ENCODE measurements at places on chromosomes 4 and X.

DNA sequence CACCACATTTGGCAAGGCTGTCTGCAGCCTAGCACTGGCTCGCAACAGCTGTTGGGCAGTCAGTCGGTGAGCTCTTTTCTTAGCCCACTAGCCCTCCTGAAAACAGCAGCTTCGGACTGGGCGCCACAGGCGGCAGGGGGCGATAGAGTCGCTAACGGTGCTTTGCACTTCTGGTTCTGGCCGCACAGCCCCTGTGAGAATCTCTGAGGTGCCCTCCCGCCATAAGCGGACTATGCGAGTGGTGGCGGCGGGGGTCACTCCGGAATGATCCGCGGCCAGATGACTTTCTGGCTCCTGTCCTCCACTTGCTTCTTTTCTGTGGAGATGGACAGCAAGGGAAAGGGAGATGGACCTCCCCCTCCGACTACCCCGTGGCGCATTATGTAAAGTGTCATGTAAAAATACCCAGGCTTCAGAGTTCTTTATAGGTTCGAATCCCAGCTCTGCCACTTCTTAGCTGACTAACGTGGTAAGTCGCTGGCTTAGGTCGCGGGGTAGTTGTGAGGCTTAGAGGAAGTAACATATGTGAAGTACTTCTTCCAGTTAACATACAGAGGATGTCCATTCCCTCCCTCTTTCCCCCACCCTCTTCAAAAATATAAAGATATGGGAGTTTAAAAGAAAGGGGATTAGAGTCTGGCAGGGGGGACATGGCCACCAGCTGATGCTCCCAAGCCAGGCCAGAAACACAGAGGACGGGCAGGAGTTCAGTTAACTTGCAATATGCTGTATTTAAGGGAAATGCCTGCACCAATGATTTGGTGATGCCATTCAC, 11.0 kb downstream of the ARHGAP36 start:
- no peak for DNase-seq

GRCh38 chr4:169225812-169226211, 44.9 kb downstream of the SH3RF1 start:
- no peak for DNase-seq

- DNase-seq, result no peak
Observed at GRCh38 chr4:161428180-161428965, 735.4 kb downstream of the FSTL5 start.

GRCh38 chrX:30060718-30061117, 154.6 kb upstream of the MAGEB2 start:
- DNase-seq, result no peak

- DNase-seq, result peak; percentile 81
Observed at GRCh38 chr4:105471566-105472176, 2.2 kb downstream of the PPA2 start.

- no peak for DNase-seq
Observed at GRCh38 chr4:113382704-113383103, 333.3 kb downstream of the ANK2 start.

DNA sequence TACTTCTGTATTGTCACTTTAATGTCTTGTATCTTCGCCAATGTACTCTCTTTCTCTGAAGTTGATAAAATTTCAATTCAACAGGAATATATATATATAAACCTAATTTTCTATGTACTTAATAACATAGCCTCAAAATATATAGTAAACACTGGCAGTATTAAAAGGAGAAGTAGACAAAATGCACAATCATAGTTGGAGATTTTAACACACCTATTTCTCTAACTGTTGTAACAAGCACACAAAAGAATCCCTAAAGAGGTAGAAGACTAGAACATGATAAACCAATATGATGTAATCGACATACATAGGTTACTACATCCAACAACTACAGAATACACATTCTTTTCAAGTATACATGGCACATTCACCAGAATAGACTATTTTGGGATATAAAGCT, 65.5 kb downstream of the ZNF81 start:
- DNase-seq, result no peak

DNA sequence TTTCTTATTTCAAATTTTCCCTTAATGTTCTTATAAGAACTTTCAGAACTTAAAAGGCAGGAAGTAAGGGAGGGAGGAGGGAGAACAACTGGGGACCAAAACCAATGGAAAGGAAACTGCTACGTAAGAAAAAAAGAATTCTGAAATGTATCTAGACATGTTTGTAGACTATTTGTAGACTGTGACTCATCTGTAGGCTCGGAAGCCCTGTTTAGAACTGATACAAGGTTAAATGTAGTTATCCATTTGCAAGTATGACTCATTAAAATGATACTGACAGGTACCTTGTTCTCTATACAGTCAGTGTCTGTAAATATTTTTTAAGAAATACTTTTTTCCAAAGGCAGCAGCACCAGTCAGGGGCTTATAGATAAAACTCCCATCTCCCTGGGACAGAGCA, 202.0 kb downstream of the DHX15 start:
- no peak for DNase-seq

DNA sequence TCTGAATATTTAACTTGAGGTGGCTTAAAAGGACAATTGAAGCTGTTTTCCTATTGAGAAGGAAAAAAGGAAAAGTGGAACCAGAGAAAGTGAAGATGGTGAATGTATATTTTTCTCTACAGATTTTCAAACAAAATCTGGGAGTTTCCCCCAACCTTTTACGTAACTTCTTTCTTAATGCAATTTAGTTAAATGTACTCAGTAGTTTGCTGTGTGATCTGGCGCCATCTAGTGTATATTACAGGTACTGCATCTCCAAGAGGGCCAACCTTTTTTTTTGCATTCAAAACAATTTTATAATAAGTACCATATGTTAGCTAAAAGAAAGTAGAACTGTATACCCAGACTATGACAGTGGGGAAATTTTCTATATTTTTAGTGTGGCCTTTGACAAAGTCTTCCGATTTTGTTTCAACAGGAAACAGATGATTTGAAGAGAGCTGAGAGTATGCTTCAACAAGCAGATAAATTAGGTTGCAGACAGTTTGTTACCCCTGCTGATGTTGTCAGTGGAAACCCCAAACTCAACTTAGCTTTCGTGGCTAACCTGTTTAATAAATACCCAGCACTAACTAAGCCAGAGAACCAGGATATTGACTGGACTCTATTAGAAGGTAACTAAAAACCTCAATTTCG, 82.0 kb downstream of the PLS3 start:
- peak; percentile 40 for DNase-seq

GRCh38 chrX:41491267-41492004, 44.3 kb downstream of the NYX start:
- DNase-seq, result no peak

DNA sequence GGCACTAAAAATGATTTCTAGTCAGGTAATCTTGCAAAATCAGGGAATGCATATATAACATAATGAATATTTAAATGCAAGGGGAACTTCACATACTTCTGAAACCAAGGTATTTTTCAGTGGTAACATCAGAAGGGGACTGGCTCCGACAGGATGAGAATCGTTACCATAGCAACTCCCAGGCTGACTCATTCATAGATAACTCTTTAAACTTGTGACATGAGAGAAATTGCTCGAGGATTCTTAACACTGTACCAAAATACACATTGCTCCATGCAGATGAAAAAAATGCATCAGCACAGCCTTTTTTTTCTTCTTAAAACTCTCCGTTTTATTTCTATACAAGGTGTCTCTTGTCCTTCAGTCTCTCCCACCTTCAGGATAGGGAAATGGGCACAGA, 114.3 kb downstream of the GABRB1 start:
- no peak for DNase-seq

GRCh38 chr4:151568966-151569365, 160.0 kb downstream of the FHIP1A start:
- no peak for DNase-seq

DNA sequence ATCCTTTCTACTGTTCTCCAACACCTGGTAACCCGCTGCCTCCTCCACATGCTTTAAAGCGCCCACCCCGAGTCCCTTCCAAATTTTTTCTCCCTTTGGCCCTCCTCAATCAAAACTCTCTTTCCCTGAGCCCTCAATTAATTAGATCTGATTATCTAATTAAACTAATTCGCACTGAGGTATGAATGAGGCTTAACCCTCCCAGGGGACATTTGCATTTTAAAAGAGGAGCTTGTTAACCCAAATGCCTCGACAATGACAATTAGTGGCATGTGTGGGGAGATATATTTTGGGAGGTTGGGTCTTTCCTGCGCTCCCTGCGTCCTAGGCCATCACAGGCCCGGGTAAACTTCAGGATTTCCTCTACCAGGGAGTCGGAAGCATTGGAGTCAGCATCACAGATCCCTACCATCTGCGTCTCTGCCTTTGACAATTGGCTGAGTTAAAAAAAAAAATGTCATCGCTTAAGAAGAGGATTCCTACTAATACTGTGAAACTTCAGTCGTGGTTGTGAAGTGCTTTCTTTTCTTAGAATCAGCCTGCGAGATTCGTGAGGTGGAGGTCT, 50.6 kb downstream of the TENM3 start:
- DNase-seq, result no peak

GRCh38 chr4:168659741-168660465, 163.1 kb downstream of the PALLD start:
- no peak for DNase-seq

DNA sequence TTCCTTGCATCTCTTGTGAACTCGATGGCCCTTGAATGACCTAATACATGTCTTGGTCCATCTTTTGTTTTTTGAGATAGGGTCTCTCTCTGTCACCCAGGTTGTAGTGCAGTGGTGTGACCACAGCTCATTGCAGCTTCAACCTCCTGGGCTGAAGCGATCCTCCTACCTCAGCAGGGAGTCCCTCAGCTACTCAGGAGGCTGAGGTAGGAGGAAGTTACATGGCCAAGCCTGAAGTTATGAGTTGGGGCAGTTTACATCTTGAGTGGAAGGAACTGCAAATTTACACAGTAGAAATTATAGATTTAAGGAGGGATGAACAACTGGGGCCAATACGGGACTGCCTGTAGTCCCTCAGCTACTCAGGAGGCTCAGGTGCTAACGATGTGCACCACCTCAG, 97.2 kb upstream of the METTL14 start:
- DNase-seq, result no peak

- no peak for DNase-seq
Observed at GRCh38 chr4:39308611-39309010, 57.6 kb downstream of the RFC1 start.

DNA sequence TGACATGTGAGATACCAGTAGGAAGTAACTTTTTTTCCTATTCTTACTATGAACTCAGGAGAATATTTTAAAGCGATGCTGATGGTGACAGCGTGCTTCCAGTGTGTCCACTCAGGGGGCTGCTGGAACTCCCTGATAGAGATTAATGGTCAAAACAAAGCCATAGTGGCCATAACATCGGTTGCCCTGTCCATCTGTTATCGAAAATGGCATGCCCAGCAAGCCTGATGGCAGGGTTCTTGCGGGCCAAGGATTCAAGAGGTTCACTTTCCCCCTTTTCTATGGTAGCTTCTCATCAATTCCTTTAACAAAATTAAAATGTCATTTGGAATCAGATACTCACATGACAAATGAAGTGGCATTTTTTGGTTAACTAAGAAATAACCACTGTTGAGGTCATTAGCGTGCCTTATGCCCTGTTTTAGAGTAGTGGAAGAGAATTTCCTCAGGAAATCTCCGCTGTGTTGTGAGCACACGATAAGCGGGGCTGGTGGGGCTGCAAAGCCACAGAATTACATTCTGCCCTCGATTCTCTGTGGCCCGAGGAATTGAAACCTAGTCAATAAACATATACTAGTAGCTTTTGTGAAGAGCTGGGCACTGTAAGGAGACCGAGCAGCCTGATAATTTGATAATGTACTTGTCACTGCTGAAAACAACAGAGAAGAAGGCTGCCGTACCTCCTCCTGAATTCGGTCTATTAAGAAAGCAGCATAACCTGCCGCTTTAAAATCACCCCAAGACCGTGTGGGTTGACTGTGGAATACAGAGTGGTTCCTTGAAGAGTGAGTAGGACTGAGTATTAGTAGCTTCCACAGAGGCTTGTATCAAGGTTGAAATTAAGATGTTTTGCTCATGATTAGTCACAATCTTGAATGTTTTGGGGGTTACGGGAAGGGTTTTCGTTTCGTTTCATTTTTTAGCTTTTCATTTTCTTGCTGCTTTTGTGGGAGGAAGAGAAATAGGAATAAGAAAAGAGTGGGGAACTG, 46.7 kb downstream of the PTCHD1 start:
- no peak for DNase-seq

- no peak for DNase-seq
Observed at GRCh38 chr4:147741190-147741788, 9.4 kb downstream of the ARHGAP10 start.

- DNase-seq, result peak; percentile 6
Observed at GRCh38 chr4:6269616-6270511, at the start of gene WFS1. Gene WFS1 (plus strand): TSS chr4:6269850. CDS start chr4:6277456, 7,606 bp downstream.

GRCh38 chr4:164876700-164877324, at the start of gene APELA:
Gene APELA (plus strand): TSS chr4:164877178. CDS start chr4:164877332, 154 bp downstream.
- no peak for DNase-seq

- DNase-seq, result no peak
Observed at GRCh38 chr4:148415500-148415899, 26.7 kb downstream of the NR3C2 start.

DNA sequence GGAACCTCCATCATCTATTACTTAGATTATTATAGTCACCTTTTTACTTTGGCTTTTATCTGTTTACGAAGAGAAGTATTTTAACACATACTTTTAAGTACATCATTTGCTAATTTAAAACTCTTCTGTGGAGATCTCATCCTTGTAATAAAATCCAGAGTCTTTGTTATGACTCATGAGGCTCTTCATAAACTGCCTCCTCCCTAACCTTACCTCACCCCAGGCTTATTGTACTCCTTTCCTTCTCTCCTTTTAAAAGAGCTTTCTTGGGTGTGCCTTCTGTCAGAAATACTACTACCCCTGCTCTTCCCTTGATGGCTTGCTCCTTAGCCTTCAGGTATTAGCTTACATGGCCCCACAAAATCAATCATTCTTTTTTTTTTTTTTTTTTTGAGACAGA, 6.6 kb downstream of the ARL9 start:
- no peak for DNase-seq

GRCh38 chr4:135824759-135825296, 1623.2 kb upstream of the PABPC4L start:
- DNase-seq, result no peak

DNA sequence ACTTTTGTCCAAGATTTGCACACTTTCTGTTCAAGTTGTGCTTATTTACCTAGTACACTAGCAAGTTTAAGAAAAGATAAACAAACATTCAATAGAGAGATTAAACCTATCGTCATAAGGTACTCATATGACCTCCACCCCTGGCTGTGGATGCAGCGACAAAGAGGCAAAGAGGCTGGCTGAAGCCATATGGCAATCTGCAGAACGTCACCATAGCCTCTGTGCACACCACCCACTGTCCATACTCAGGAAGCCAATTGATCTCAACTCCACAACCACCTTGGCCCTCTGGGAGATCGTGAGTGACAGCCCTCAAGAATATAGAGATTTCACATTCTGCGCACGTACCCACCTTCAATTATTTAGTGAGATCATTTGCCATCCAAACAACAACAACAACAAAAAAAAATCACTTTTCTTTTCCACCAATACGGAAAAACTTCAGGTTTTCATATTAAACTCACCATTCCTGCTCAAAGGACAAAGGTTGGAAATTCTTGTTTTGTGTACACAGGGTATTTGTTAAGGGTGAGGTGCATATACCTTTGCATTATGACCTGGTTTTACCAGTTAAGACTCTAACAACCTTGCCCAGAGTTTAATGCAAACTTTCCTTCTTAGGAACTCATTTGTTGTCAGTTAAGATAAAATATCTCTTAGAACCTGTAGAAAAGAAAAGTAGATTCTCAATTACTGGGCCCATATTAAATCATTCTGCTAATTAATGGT, 243.0 kb upstream of the FSTL5 start:
- DNase-seq, result no peak
